ENCODE measurements at places on chromosomes 12 and 14.

DNA sequence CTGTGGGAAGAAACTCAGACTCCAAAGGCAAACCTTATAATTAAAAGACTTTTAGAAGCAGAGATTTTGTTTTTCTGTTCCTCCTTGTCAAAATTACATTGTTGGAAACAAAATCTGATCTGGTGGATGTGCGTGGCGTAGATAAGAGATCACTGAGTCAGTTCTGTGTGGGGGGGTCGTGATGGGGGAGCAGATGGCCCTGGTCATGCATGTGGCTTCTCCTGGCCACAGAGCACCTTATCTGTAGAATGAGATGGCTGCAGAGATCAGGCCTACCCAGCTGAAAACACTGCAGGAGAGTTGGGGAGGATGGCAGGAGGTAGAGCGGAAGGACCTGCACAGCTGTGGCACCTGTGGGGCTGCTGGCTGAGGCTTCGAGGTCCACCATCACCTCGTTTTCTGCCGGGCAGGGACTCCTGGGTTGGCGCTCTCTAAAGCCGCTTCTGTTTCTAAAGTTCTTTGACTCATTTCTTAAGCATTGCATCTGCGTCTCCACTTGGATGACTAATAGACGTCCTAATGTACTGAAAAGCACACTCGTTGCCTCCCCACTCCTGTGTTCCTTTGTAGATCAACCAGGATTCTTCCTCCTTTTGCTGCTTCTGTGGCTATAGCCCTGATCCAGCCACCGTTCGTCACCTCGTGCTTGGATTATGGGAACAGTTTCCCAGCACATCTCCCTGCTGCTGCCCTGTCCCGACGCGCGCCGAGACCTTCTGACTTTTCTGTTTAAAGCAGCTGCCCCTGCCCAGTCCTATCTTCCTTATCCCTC lies 93.4 kb downstream of the TSPAN9 start:
- DNase-seq, result peak; percentile 87

DNA sequence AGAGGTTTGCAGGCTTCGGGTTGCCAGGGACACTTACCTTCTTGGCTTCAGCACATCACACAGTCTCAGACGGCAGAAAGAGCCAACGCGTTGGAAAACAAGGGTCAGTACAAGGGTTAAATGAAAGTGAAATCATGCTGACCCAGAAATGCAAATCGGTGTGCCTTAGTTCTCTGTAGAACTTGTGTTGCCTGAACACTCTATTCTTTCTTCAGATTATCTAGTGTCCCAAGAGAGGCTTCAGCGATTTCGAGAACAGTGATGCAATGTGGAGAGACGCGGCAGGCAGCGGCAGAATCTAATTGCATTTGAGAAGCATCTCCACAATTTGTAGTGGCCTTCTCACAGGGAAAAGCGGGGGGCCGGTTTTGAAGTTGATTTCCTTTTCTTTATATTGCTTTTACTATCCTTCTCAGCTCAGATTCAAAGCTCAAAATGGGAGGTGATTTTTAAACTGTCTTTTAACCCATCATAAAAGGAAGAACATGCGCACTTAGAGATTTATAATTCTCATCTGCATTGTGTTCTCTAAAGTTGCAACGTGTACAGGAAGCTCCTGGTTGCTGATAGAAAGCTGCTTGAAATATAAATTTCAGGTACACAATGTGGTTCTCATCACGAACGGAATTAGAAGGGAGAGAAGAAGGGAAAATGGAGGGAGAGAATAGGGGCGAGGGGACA lies 67.8 kb upstream of the EGLN3 start:
- DNase-seq, result peak; percentile 20

DNA sequence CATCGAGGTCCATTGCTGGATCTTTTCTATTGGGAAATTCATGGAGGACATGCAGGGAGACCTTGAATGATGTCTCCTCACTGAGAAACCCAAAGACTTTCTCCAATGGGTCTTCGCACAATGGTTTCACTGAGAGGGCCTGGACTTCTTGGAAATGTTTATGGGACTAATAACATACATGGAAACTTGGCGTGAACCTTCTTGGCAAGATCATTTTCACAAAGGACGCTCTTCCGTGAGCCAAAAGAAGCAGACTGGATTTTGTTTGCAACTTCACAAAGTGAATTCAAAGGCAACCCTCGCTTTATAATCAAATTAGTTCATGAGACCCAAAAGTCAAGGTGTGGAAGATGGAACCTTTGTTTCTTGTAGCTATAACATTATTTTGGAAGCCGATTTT lies 154.4 kb downstream of the TMEM132C start:
- DNase-seq, result no peak

- DNase-seq, result peak; percentile 72
Measured at GRCh38 chr12:13094367-13094766, 9.1 kb downstream of the GSG1 start.

DNA sequence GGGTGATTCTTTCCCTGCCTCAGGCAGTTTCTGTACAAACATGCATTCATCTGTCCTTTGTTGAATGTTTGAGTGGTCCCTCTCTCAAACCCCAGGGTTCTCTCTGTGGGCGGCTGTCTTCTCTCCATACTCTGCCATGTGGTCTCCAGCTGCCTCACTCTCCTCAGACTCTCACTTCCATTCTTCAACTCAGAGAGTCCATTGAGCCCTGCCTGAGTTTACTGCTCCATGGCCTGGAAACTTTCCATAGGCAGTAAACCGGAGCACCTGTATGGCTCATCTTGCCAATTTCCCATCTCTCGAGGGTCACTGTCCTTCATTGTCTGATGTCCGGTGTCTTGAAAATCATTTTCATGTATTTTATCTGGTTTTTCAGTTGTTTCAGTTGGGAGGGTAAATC lies 11.3 kb downstream of the C14orf132 start:
- DNase-seq, result peak; percentile 21

- no peak for DNase-seq
Measured at GRCh38 chr14:99991331-99991730, 73.9 kb upstream of the EVL start.

DNA sequence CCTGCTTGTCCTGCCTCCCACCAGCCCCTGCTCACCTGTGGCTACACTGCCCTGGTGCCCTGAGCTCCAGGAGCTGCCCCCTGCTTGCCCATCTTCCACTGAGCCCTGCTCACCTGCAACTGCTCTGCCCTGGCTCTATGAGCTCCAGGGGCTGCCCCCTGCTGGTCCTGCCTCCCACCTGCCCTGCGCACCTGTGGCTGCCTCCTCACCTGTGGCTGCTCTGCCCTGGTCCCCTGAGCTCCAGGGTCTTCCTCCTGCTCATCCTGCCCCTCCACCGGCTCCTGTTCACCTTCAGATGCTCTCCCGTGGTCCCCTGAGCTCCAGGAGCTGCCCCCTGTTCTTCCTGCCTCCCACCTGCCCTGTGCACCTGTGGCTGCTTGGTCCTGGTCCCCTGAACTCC lies 247.6 kb downstream of the TMEM121 start:
- no peak for DNase-seq

GRCh38 chr12:30613119-30613830 lies 82.4 kb downstream of the IPO8 start:
- DNase-seq, result no peak

- DNase-seq, result no peak
Measured at GRCh38 chr12:90245391-90245790, 536.8 kb upstream of the ATP2B1 start.

DNA sequence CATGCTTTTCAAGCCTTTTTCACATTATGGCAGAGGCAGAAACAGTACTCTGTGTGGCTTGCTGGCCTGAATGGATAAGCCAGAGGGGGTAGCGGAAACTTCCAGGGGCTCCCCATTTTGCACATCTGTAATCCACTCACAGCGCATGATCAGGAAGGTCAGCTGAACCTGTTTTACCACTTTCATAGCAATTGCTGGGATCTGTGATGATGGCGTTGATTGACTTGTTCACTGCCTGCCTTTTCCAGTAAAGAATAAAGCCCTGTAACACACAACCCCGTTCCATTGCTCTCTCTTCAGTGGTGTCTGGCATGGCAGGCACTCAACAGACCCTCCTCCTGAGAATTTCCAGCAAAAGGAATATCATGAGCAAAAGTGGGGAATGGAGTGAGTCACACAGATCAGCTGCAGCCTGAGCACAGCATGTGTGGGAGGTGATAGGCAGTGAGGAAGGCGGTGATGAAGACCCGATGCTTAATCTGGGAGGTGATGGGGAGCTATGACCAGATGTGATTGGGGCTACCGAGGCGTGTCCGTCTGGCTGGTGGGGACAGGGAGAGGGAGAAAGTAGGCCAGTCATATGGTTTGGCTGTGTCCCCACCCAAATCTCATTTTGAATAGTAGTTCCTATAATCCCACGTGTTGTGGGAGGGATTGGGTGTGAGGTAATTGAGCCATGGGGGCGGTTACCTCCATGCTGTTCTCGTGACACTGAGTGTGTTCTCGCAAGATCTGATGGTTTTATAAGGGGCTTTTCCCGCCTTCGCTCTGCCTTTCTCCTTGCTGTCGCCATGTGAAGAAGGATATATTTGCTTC lies 44.7 kb upstream of the CHST11 start:
- DNase-seq, result peak; percentile 17

GRCh38 chr12:103908246-103908541 lies 22.0 kb upstream of the HSP90B1 start:
- DNase-seq, result no peak

GRCh38 chr14:74014299-74014698 lies 4.8 kb downstream of the ENTPD5 start:
- DNase-seq, result no peak

DNA sequence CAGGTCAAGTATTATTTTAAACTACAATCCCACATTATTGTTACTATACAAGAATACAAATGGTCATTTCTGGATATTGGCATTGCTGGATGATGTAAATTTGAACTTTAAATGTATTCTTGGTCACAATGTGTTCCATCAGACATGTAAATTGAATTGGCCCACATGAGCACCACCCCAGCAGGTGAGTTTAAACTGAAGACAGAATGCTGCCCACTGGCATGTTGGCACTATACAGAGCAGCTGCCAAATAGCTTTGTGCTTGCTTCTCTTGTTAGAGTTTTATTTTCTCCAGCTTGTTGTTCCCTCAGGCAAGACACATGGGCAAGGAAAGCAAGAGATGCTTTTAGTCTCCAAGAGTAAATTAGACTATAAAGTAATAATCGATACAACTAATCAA lies 98.6 kb downstream of the C12orf50 start:
- DNase-seq, result no peak

- DNase-seq, result no peak
Measured at GRCh38 chr14:77025744-77026165, 2.8 kb downstream of the IRF2BPL start.

GRCh38 chr14:99267381-99267780 lies 4.6 kb downstream of the BCL11B start:
- DNase-seq, result no peak

- DNase-seq, result no peak
Measured at GRCh38 chr14:38828183-38828827, 274.7 kb downstream of the SEC23A start.

- no peak for DNase-seq
Measured at GRCh38 chr12:49954863-49955830, 4.6 kb downstream of the AQP2 start.

- peak; percentile 34 for DNase-seq
Measured at GRCh38 chr14:54556535-54556934, 10.4 kb upstream of the SAMD4A start.

- DNase-seq, result peak; percentile 22
Measured at GRCh38 chr12:57489157-57489641, 1.3 kb downstream of the MARS1 start.

DNA sequence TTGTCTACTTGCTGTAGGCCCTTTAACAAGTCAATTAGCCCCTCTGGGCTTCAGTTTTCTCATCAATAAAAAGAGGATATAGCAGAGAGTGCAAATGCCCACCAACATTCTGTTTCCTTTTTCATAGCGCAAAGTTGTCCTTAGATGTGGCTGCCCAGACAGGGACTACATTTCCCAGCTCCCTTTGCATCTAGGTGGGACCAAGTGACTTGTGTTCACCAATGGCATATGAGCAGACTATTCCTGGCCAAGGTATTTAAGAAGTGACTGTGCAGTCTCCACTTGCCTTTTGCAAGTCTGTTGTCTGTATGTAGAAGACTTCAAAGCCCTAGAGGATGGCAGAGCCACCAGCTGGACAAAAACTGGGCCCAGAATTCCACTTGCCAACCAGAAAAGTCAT lies 59.7 kb downstream of the DAO start:
- no peak for DNase-seq

DNA sequence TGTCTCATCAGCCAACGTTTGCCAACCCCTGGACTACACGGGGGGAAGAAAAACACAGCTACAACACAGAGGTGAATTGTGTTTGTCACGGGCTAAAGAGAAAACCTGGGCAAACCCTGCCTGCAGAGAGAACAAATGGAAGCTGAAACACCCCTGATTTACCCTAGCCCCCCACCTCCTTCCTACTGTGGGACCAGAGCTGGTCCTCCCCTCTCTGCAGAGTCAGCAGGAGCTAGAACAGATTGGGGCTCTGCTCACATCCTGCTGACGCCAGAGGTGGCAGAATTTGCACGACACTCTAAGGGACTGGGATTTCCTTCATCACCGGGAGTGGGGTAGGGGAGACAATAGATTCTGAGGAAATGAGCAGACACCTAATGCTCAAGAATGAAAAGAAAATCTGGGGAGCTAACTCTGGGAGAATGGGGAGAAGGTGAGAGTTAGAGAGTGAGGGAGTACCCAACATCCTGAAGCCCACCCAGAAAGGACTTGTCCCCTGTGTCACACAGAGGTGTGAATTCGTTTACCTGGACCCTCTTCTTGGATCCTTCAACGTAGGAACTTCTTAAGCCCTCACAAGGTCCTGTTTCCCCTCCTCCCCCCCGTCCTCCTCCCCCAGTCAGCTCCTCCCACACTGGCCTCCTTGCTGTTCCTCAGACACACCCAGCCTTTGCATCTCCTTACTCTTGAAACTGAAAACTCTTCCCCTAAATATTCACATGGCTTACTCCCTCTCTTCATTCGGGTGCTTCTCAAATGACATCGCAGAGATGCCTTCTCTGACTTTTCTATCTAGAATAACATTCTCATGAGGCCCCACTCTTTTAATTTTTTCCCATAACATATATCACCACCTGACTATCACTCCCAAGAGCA lies 26.2 kb upstream of the CDKN3 start:
- no peak for DNase-seq

DNA sequence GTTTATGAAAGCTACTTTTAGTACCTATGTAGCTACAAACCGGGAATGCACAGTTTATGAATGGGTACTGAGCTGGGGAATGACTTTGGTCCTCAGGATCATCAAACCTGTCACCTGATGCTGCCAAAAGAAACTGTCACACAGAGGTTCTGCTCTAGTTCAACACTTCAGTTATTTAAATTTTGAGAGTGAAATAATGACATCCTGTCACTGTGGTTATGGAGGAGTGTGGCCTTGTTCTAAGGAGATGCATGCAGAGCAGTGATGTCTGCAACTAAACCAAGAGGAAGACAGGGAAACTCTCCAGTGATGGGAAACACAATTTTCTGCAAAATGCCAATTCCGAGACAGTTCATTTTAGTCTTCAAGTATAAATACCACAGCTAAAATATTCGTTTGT lies 4.8 kb upstream of the AEBP2 start:
- no peak for DNase-seq

- no peak for DNase-seq
Measured at GRCh38 chr14:104856869-104857860, 7.9 kb upstream of the CEP170B start.

- no peak for DNase-seq
Measured at GRCh38 chr12:75491169-75491568, 10.6 kb downstream of the GLIPR1 start.

- no peak for DNase-seq
Measured at GRCh38 chr12:43044241-43044640, 454.7 kb upstream of the PRICKLE1 start.

- DNase-seq, result no peak
Measured at GRCh38 chr12:67790660-67791059, 142.1 kb downstream of the DYRK2 start.
